Regular cardiac myocyte (primary cell): ENCODE measurements at places on chromosomes 13 and 19. TPM values are rescaled to one million over a fixed set of nuclear protein-coding genes. Genes with fewer than 3 reads are reported as not detected.

DIRAS1 gene
- 0.19 and 0.85 TPM in 2 replicates for total RNA-seq

PINLYP gene
- 2.0 and 2.5 TPM in 2 replicates for total RNA-seq

DPF1 gene
- 0.28 and 3.5 TPM in 2 replicates for total RNA-seq

TMEM272 gene
- total RNA-seq, result not detected in 2 replicates

TMC4 gene
- 0.38 and 1.4 TPM in 2 replicates for total RNA-seq

TPM4 gene
- 927 and 961 TPM in 2 replicates for total RNA-seq
